ENCODE measurements at places on chromosomes 2 and 18. TPM values are rescaled to one million over a fixed set of nuclear protein-coding genes. Genes with fewer than 3 reads are reported as not detected.

The MATN3 gene
- 32.1 TPM for total RNA-seq

The IL1RN gene
- total RNA-seq, result 1.6 TPM

The PJVK gene
- 3.3 TPM for total RNA-seq

The SDC1 gene
- total RNA-seq, result 132 TPM

The GPR39 gene
- total RNA-seq, result 9.2 TPM

The GAL3ST2 gene
- 0.17 TPM for total RNA-seq

DNA sequence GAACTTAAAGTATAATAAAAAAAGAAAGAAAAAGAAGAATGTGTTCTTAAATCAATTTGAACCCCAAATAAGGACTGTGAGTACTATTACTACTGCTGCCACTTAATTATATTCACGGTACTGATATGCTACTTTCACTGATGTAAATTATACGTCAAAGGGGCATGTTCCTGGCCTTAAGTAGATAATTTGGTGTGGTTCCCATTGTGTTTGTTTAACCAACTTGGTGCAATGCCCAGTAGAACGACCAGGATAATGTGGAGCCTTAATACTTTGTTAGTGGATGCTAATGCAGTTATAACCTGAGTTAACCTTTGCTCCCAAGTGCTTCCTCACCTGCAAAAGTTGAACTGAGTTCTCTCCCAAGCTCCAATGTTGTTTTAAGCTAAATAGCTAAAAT is 142.0 kb downstream of the NR4A2 start:
- no peak for DNase-seq

DNA sequence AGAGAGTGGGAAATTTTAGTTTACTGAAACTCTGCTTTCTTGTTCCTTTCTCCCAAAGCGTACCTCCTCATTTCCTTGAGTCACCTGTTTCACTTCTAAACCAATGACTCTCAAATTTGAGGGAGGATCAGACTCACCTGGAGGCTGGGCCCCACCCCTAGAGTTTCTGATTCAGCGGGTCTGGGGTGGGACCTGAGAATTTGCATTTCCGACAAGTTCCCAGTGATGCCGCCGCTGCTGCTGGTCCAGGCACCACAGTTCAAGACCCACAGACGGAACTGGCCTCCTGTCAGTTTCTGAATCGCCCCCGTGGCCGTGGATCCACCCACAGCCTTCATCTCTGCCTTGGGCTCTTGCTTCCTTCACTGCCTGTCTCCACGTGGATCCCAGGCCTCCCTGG is 44.9 kb upstream of the PELI1 start:
- DNase-seq, result no peak

GRCh38 chr2:2640371-2640770 is 309.3 kb upstream of the MYT1L start:
- no peak for DNase-seq

- no peak for DNase-seq
These were observed 262.8 kb downstream of the ICOS start for GRCh38 chr2:204199357-204199756.

GRCh38 chr18:59275406-59275949 is 2.2 kb upstream of the RAX start:
- no peak for DNase-seq

- no peak for DNase-seq
These were observed 17.1 kb downstream of the UBE2F start for GRCh38 chr2:237983922-237984321.

- no peak for DNase-seq
These were observed 77.7 kb downstream of the TRIM43 start for GRCh38 chr2:95669441-95669991.

GRCh38 chr2:210003359-210003758 is 921 bp downstream of the RPE start:
- DNase-seq, result no peak

DNA sequence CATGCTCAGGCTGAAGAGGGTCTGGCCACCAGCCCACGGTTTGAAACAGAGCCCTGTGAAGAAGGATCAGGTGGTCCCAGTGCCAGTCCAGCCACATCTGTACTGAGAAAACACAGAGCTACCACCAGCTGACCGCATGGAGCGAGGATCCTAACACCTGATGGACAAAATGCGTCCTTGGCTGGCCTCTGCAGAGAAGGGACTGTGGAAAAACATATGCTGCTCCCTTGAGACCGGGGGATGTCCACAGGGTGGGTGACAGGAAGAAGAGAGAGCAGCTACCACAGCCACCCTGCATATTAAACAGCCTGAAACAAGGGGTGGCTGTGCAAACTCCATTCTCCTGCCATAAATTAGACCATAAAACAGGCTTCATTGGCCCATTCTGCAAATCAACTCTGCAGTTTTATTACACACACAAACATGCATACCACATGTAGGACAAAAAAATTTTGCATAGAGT is 137.2 kb downstream of the BCL2 start:
- no peak for DNase-seq

DNA sequence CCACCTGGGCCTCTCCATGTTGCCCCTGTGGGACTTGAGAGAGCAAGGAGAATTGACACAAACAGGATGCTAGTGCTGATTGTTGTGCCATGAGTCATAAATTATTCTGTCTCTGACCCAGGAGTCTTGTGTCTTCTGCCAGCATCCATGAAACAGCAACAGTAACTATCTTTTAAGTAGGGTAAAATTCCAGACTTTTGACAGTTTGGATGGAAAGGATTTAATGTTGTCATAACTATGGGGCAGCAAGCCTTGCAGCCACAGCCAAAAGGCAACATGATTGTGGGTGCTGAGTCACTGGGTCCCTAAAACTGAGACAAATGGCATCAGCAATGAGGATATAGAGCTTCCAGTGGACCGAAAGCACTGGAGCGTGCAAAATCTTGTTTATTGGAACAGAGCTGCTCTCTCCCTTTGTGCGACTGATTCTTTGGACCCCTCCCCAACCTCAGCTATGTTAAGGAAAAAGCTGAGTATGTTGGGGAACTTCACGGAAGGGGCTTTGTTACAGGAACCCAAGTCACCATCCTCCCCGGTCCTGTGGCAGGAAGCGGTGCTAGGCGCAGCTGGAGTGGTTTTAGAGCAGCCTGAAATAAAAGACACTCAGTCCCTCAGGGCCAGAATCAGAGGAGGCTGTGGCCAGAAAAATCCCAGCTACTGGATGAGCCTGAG is 9.6 kb upstream of the ITPRIPL1 start:
- DNase-seq, result peak; percentile 47

- DNase-seq, result no peak
These were observed 18.0 kb downstream of the PAX3 start for GRCh38 chr2:222280795-222281194.

GRCh38 chr18:37297106-37297505 is 268.5 kb downstream of the CELF4 start:
- DNase-seq, result no peak

GRCh38 chr2:23381084-23381483 is 3.9 kb upstream of the KLHL29 start:
- DNase-seq, result peak; percentile 99

GRCh38 chr2:6073191-6074088 is 381.3 kb downstream of the SOX11 start:
- no peak for DNase-seq

- no peak for DNase-seq
These were observed 126.8 kb downstream of the PXDN start for GRCh38 chr2:1617425-1618021.

DNA sequence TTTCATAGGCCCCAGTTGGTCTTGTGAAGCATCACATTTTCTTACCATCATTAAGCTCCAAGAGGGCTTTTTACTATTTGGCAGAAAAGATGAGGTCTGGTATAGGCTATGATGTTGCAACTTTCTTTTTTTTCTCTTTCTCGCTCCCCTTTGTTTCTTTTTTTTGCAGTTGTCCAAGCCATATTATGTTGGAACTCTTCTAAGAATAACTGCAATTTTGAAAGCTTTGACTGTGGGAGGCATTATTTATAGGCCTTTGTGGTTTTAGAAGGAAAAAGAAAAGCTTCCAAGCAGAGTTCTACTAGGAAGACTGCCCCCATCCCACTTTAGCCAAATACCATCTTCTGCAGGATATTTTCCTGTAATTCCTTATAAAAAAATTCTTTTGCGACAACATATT is 571.6 kb downstream of the ARHGAP15 start:
- no peak for DNase-seq

DNA sequence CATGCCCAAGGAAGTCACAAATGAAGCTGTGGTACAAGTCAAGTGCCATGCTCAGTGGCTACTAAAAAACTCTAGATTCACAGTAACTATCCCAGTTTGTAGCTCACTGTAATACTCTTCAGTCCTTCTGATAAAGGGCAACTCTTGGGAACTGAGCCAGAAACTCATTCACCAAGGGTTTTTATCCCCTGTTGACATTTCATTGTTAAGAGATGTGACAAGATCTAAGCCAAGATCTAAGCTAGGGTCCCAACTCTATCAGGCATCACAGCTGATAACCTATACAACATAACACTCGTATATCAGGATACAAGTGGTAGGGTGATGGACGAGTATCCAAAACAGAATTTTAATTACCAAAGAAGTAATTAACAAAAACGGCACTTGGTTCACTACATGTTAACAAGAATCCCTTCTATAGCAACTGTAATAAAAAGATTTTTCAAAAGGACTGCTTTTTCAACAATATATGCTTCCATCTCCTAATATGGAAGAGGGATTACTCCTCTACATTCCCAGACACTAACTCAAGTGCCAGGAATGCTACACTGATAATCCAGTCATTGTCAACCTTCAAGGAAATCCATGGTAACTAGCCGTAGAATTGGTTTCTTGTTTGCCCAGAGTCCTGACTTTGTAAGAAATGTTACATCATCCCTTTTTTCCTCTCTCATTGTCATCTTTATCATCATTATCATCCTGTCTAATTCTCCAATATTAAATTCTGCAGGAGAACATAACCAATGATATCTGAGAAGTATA is 111.7 kb downstream of the CDH2 start:
- DNase-seq, result peak; percentile 89

- no peak for DNase-seq
These were observed 62.0 kb downstream of the ANKRD44 start for GRCh38 chr2:197248623-197249022.

DNA sequence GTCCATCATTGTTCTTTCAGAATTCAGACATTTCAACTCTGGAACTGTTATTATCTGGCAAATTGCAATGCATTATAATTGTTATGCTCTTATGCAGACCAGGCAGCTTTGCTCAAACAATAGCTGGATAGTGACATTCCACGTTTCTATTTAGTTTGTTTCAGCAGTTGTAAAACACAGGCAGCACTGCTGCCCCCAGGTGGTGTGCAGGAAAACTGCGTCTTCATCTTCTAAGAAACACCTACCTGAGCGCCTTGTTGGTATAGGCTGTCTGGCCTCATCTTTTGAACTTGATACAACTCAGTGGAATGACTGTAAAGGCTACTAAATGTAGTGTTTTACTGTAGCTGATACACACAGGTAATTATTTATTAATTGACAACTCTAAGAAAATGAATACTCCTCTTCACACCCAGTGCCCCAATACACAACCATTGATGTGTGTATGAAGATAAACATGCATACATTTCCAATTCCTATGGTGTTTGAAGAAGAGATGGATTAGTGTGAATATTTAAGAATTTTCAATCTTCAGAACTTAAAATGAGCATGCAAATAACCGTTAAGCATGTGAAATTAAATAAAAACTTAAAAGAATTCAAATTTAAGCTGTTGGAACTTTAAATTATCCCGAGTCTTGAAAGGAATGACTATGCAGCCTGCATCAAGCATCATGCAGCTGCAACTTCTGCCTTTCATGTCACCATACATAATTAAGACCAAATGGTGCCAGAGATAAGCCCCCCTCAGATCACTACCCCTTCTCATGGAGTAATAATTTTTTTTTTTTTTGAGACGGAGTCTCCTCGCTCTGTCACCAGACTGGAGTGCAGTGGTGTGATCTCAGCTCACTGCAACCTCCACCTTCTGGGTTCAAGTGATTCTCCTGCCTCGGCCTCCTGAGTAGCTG is 85.6 kb downstream of the CD8B2 start:
- no peak for DNase-seq

Measured in renal cortical epithelial cell (primary cell).